ENCODE measurements at places on chromosomes 11 and 22.

DNA sequence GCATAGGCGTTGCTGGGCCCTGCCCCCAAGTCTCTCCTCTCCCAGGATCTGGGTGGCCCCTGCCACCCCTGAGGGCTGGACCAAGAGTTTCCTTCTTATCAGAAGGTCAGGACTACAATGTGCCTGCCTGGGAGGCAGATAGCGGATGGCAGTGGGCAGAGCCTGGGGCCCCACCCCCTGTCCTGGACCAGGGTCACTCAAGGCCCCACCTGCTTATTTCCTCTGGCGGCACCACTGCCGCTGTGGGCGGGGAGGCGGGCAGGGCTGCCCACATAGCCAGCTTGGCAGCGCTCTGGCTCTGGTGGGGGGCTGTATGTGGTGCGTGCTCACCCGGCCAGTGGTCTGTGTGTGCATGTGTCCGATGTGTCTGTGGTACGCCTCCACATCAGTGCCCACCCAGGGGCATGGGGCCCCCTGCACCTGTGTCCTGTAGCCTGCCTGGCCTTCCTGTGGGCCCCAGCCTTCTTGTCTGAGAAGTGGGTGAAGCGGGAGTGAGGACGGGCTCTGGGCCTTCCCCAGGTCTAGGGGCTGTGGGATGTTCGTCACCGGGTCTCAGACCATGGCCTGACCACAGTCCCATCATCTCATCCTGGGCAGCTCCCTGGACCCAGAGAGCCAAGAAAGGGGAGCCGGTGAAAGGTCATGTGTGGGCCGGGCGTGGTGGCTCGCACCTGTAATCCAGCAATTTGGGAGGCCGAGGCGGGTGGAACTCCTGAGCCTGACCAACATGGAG is 3.0 kb downstream of the GAS2L1 start:
- DNase-seq = no peak

GRCh38 chr11:61954851-61955421 is 4.8 kb downstream of the BEST1 start:
- peak; percentile 63 for DNase-seq

DNA sequence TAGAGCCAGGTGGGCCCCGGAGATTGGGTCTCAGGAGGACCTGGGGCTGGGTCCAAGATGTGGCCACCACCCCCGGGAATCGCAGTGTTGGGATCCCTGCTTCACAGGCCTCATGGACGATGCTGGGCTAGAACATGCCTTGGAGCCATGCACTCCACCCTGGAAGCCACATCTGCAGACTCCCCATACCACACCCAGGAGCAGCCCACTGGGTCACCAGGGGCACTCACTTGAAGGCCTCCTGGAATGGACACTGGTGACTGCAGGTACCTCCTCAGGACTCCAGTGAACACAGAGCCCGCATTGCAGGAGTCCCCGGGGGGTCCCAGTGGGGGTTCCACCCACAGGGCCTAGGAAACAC is 25.0 kb downstream of the RTN4R start:
- DNase-seq = no peak

DNA sequence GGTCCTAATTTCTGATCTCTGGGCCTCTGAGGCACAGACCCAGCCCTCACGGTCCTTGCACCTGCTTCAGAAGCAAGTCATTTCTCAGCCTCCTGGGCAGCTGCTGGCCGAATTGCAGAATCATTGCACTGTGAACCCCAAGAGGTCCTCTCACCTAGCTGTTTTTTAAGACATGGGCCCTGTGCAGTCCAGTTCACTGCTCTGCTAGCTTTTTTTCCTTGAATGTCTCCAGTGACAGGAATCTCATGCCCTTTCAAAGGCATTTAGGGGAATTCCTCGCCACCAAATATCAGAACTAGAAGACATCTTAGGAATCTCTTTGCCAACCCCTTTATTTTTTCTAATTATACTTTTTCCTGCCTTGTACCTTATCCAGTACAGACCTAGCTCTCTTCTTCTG is 35.6 kb upstream of the TP53I11 start:
- DNase-seq = no peak

GRCh38 chr11:88293931-88294330 is 43.6 kb downstream of the CTSC start:
- no peak for DNase-seq

DNA sequence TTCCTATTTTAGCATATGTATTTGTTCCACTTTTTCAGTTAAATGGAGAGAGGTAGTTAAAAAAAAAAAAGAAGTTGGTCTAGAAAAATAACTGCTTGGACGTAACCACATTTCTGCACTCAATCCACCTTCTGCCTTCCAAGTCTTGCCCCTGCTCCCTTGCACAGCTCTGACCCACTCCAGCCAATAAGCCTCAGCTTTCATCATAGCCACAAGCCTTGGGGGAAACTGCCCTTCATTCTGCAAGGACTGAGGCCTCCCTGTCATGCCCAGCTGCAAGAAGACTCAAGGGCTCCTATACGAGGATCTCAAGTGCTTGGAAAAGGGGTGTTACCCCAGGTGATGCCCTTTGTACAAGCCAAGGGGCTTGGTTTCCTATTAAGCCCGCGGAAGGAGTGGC is 36.0 kb upstream of the OAF start:
- DNase-seq = no peak

DNA sequence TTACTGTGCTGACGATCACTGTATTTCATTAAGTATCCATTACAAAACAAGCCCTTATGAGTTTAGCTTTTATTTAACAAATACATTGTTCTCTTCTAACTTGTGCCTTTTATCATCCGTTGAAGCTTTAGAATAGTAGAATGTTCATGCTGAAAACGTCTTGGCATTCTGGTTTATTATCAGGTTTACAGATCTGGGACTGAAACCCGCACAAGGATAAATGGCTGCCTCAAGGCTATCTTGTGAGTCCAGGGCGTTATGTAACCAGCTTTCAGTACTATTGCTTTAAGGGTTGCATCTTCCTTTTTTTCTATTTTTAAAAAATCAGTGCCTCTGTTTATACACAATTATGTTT is 66.6 kb upstream of the PRODH start:
- DNase-seq = no peak

GRCh38 chr22:48579043-48579927 is 1248.4 kb downstream of the BRD1 start:
- DNase-seq = no peak

DNA sequence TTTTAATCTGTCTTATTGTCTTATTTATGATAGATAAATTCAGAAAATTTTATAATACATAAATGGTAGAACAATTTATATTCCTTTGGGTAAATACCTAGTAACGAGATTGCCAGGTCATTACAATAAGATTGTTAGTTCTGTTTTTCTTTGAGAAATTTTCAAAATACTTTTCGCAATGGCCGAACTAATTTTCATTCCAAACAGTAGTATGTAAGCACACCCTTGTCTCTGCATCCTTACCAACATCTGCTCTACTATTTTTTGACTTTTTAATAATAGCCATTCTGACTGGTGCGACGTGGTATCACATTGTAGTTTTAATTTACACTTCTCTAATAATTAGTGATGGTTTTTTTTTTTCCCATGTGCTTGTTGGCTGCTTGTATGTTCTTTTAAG is 351.4 kb upstream of the LUZP2 start:
- DNase-seq = no peak

DNA sequence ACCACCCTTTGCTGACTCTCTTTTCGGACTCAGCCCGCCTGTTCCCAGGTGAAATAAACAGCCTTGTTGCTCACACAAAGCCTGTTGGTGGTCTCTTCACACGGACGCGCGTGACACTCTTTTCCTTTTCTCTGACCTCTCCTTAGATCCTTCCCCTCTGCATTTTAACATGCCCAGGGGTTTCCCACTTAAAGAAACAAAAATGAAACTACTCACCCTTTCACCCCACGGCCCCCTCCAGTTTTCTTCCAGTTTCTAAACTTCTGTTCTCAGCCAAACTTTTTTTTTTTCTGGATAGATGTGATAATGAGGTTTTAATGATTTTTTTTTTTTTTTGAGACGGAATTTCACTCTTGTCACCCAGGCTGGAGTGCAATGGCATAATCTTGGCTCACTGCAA is 32.8 kb upstream of the NUP50 start:
- no peak for DNase-seq

- DNase-seq = no peak
Observed at GRCh38 chr11:118623269-118623655, 15.8 kb downstream of the PHLDB1 start.

DNA sequence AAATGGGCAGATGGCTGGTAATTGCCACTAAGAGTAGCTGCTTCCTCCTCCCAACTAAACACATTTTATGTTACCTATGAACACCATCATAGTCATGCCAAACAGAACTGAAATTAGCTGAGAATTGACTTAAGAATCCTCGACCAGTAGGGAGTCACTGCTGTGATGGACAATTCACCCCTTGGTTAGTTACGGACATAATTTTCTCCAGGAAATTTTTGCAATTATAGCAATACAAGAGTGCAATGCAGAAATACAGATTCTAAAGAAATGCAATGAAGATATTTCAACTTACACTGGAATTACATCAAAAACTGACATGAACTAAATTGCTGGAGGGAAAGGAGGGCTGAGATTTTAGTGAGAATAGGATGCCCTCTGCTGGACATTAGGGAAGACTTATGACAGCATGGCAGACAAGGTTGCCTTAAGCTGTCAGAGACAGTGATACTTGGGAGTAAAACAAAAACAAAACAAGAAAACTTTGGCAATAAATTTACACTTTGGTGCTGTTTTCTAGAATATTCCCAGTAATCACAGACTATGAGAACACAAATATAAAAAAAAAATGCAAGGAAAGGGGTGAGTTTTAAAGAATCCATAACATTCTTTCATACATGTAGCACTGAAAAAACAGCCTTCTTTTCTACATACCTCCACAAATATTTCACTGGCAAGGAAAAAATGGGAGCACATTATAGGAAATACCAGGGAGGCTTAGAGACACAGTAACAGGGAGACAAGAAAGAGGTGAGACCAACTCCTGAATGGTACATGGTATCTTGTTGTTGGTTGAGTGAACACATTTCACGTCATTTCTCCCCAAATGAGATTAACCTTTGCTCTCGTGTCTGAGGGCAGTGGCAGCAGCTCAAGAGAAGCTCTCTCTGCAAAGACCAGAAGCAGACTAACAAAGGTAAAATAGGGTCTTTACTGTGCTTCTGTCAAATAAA is 11.2 kb upstream of the PPP2R1B start:
- DNase-seq = peak; percentile 49

- no peak for DNase-seq
Observed at GRCh38 chr11:65816696-65817095, 17.1 kb upstream of the SNX32 start.
